Endodermal cell (in vitro differentiated cells): ENCODE measurements at places on chromosomes 12 and 14. TPM values are rescaled to one million over a fixed set of nuclear protein-coding genes. Genes with fewer than 3 reads are reported as not detected.

DNA sequence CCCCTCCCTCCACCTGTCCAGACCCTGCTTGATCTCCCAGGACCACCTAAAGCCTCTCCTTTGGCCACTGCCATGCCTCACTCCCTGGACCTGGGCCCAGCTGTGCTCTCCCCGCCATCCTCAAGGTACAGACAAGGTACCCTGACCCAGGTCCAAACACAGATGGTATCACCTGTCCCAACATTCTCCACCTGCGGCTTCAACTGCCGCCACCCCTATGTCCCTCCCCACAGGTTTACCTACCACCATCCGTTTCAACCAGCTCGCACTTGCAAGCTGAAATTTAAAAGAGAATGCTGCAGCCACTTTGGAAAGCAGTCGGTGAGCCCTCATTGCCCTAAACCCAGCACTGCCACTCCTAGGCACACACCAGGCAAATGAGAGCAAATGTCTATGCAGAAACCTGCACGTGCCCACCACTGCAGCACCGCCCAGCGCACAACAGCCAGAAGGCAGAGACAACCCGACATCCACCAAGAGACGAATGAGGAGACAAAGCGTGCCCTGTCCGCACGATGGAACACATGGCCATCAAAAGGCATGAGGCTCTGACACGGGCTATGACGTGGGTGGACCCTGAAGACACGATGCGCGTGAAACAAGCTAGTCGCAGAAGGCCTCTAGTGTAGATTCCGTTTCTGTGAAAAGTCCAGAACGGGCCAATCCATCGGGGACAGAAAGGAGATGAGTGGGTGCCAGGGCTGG is 71.0 kb downstream of the RFLNA start:
- no peaks in the 10 kb centered on the region for H3K4me1 ChIP-seq
- H3K27ac ChIP-seq = no peak overlapping the region
- no peaks in the 10 kb centered on the region for H3K36me3 ChIP-seq
- DNase-seq = no peak

DNA sequence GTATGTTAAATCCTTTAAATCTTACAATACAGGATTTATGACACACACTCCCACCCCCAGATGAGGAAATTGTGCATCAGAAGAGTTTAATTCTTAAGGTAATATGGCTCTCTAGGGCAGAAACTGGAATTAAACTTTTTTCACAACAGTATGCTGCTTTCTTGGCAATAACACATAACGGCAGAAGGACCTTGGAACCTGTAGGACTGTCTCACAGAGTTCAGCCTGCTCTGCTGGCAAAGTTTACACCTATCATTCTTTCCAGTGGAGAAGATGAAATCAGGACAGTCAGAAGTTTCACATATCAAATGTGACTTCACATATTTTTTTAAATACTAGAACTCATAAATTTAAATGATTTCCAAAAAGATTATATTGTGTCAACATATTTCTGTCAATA is 30.6 kb upstream of the MYF6 start:
- DNase-seq = no peak
- H3K4me1 ChIP-seq = no peaks in the 10 kb centered on the region
- no peaks in the 10 kb centered on the region for H3K27me3 ChIP-seq
- H3K27ac ChIP-seq = no peak overlapping the region

DNA sequence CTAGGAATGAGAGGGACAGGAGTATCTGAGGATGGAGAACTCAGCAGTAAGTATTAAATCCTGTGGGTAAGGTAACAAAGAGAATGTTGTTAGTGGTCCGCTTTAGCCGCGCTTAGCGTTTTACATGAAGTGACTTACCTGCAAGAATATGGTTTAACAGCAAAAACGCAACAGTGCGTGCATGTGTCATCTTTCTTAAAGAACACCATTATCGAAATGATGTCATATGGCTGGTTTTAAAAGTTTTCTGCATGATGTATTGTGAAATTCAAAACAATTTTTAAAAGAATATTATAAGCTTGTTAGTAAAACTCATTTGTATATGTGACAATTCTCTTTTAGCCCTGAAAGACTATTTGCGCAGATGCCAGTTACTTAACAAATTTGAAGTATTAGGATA is 1.7 kb downstream of the LEMD3 start:
- DNase-seq = no peak
- H3K4me3 ChIP-seq = peak overlapping the region; percentile 94
- no peak overlapping the region for H3K27ac ChIP-seq
- no peaks in the 10 kb centered on the region for H3K4me1 ChIP-seq
- peaks cover 32% of the 10 kb centered on the region for H3K36me3 ChIP-seq

- no peaks in the 10 kb centered on the region for H3K36me3 ChIP-seq
- H3K27me3 ChIP-seq = no peaks in the 10 kb centered on the region
- no peak overlapping the region for H3K4me3 ChIP-seq
- DNase-seq = no peak
Observed at GRCh38 chr12:31752450-31752849, 23.6 kb upstream of the AMN1 start.

- no peak for DNase-seq
- H3K36me3 ChIP-seq = no peaks in the 10 kb centered on the region
- no peak overlapping the region for H3K4me3 ChIP-seq
- no peaks in the 10 kb centered on the region for H3K27me3 ChIP-seq
- H3K4me1 ChIP-seq = no peaks in the 10 kb centered on the region
Observed at GRCh38 chr12:93226361-93226760, 151.4 kb upstream of the NUDT4 start.

GRCh38 chr14:76654573-76655108 is 106.6 kb upstream of the VASH1 start:
- no peaks in the 10 kb centered on the region for H3K4me1 ChIP-seq
- H3K27ac ChIP-seq = no peak overlapping the region
- no peaks in the 10 kb centered on the region for H3K27me3 ChIP-seq
- no peak overlapping the region for H3K4me3 ChIP-seq
- no peak for DNase-seq

The SLC7A7 gene
- total RNA-seq = 15.9 and 17.0 TPM in 2 replicates
